Activated naive CD8-positive, alpha-beta T cell treated with anti-CD3 and anti-CD28 coated beads, Interleukin-2, amount 10 ng/mL, durations not matched to agents 7 days and 5 days (primary cell): ENCODE measurements at places on chromosomes 5 and 9.

DNA sequence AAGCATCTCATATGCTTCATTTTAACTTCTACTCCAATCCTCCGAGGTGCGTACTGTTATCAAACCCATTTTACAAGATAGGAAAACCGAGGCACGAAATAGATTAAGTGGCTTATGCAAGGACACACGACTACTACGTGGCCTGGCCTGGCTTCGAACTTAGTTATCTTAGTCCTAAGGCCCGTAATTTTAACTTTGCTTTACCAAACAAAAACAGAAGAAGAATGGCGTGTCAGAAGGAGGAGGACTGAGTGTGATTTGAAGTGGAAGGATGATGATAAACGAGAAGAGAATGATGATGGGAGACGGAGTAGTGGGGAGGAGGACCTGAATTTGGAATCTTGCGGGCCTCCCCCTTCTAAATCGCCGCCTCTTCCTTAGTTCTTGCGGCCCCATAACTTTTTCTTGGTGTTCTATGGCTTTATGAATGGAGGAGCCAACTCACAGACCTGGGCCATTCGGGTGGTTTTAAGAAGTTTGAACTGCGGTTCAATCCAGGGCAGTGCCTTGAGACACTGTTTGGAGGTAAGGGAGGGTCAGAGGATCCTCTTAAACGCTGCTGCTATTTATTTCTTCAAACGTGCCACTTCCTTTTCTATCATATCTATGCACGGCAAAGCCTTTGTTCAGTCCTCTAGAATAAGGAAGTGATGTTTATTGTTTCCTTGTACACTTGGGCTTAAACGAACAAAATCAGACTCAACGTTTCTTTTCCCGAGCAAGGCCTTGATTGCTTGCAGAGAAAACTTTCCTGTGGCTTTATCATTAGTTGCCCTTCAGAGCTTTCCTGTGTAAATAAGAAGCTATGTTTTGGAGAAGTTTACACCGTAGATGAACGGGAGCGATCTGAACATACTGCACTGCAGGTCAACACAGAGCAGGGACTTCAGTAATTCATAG, 795 bp downstream of the CNOT8 start:
- peak overlapping the region; percentile 96 for H3K4me3 ChIP-seq
- H3K36me3 ChIP-seq = peaks cover 15% of the 10 kb centered on the region
- peak overlapping the region; percentile 99 for H3K27ac ChIP-seq
- peaks cover 24% of the 10 kb centered on the region for H3K4me1 ChIP-seq

DNA sequence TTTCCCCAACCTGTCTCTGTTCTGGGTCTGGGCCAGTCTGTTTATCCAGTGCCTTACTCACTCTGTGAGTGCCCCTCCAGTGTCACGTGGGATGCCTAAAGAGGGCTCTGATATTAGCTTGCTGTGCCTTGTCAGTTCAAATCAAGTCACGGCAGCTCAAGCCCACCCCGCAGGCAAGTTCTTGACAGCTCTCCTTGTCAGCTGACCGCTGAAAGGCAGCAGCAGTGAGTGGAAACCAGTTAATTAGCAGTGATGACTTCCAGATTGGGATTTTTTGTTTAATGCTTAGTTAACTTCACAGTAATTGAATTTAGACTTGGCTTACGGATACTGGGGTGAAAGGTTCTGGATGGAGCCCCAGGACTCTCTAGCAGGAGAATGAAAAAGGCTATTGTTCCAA, 210.1 kb downstream of the PSAT1 start:
- no peak for DNase-seq
- no peak overlapping the region for H3K4me3 ChIP-seq
- no peak overlapping the region for H3K27ac ChIP-seq
- no peaks in the 10 kb centered on the region for H3K36me3 ChIP-seq
- H3K27me3 ChIP-seq = no peaks in the 10 kb centered on the region

DNA sequence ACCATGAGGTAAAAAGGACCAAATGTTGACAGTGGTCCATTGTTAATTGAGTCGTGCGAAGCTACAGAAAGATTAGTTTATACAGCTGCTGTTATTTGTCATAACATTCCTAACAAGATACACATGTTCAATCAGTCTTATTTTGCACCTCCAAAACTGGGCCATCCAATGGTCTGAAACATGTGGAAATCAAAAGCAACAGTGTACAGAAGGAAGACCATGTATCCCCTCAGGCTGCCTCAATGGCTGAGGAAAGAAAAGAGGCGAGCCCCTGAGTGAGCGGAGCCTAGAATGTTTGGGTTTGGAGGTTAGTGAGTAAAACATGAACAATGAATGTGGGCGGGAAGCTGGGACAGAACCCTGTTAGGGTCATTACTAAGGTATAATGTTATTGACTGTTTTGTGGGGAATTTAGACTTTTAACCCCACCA, 35.6 kb downstream of the NFIB start:
- peaks cover 2% of the 10 kb centered on the region for H3K27me3 ChIP-seq
- no peak for DNase-seq
- no peak overlapping the region for H3K4me3 ChIP-seq
- H3K27ac ChIP-seq = no peak overlapping the region
- H3K36me3 ChIP-seq = no peaks in the 10 kb centered on the region

DNA sequence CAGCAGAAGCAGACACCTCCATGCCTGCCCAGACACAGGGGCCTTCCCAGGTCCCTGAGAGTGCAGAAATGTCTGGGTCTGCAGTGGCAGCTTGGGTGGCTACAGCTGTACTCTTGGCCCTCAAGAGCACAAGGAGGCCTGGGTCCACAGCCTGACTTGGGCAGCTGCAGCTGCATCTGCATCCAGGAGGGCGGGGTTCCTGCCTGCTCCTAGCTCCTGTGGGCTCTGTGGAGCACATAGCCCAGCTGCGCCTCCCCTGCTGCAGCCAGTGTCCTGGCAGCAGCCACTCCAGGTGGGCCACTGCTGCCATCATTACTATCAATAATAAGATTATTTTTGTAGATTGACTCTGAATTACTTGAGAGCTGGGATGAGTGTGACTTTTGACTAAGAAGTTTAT, 162.0 kb upstream of the PTCH1 start:
- H3K27me3 ChIP-seq = peaks cover 5% of the 10 kb centered on the region
- peaks cover 21% of the 10 kb centered on the region for H3K36me3 ChIP-seq
- no peak overlapping the region for H3K27ac ChIP-seq
- no peak overlapping the region for H3K4me3 ChIP-seq
- no peak for DNase-seq
- H3K4me1 ChIP-seq = peaks cover 18% of the 10 kb centered on the region

- H3K4me3 ChIP-seq = no peak overlapping the region
- no peaks in the 10 kb centered on the region for H3K4me1 ChIP-seq
- DNase-seq = no peak
- H3K27ac ChIP-seq = no peak overlapping the region
Measured at GRCh38 chr5:74394916-74395880, 245.3 kb downstream of the ENC1 start.
